Fibroblast of skin of scalp (primary cell): ENCODE measurements at places on chromosomes 2 and 18.

GRCh38 chr18:10040287-10041011 is 126.6 kb downstream of the VAPA start:
- no peak for DNase-seq

DNA sequence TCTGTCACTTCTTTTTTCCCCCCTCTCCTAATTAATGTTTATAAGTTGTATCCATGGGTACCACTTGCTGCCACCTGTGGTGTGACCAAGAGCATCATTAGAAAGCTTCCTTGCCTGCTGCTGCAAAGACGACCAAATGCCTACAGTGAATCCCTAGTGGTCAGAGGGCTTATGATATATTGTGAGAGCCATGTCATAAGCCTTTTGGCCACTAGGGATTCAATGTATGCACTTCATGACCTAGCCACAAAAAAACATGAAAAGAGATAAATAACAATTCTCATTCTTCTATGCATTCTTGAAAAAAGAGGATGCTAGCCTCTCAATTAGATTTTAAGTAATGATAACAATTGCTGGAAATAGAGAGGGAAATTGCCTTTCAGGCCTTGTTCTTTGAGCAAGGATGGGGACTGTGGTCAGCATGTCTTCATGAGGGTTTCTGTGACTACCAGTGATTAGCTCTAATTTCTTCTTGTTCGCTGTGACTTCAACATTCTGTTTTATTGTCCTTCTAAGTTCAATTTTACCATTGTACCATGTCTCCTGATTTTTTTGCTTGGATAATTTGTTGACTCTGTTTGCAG is 435.3 kb downstream of the TGIF1 start:
- no peak for DNase-seq

- DNase-seq: peak; percentile 22
Observed at GRCh38 chr2:10541081-10541480, 93.0 kb upstream of the ODC1 start.

GRCh38 chr2:172516299-172516698 is 39.6 kb upstream of the PDK1 start:
- DNase-seq: peak; percentile 19
